Activated CD8-positive, alpha-beta memory T cell treated with anti-CD3 and anti-CD28 coated beads, Interleukin-2, amount 50 U/mL, for 48 hours (primary cell): ENCODE measurements at places on chromosomes 2 and 18.

DNA sequence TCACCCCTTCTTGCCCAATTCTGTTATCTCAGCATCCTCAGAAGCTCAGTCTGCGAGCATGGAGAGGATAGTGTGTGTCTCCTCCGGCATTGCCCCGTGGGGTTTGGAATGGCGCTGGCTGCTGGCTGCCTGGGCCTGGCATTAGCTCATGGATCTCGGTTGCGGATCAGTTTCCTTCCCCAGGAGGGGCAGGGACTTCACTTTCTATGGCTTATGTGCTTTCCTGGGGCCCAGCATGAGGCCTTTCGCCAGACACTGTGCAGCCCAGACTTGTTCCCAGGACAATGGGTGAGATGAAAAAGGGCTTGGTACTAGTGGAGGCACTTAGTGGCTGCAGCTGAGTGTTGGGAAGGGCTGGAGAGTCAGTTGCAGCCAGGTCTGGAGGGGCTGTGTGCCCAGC is 143.3 kb downstream of the GLI2 start:
- no peak for DNase-seq

DNA sequence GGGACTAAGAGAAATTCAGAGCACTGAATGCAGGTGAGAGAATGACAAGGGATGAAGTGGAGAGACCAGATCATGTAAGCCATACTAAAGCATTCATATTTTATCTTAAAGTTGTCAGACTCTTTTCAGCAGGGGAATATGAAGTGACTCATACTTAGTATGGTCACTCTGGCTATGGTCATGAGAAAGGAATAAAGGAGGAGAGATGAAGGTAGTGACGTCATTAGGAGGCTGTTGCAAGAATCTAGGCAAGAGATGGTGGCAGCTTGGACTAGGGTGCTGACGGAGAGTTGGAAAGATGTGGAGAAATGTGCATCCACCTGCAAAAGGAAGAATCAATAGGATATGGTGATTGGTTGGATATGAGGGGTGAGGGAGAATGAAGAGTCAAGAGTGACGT is 203.2 kb upstream of the ACVR2A start:
- DNase-seq: no peak

- no peak for DNase-seq
Measured at GRCh38 chr2:107607054-107607453, 219.6 kb upstream of the RGPD4 start.

- no peak for DNase-seq
Measured at GRCh38 chr2:174840436-174840835, 76.2 kb upstream of the CHRNA1 start.
